ENCODE measurements at places on chromosomes 4 and X. TPM values are rescaled to one million over a fixed set of nuclear protein-coding genes. Genes with fewer than 3 reads are reported as not detected.
A peak's percentile ranks its signal among the peaks of the same experiment; 100 is the strongest.

Gene LRRC66
- total RNA-seq = 0.30 TPM

Gene ZC4H2
- total RNA-seq = 10.1 TPM

Gene ASB9
- total RNA-seq = 0.20 TPM

Gene ZMAT1
- total RNA-seq = 14.0 TPM

Gene NSG1
- 85.7 TPM for total RNA-seq

Gene PRPS1
- total RNA-seq = 40.9 TPM

Gene MAN2B2
- total RNA-seq = 41.9 TPM

Gene PSAPL1
- total RNA-seq = not detected

Gene NXF2
- total RNA-seq = not detected

Gene HTR2C
- not detected for total RNA-seq

Gene C4orf36
- not detected for total RNA-seq

Gene PRDM8
- 14.3 TPM for total RNA-seq

DNA sequence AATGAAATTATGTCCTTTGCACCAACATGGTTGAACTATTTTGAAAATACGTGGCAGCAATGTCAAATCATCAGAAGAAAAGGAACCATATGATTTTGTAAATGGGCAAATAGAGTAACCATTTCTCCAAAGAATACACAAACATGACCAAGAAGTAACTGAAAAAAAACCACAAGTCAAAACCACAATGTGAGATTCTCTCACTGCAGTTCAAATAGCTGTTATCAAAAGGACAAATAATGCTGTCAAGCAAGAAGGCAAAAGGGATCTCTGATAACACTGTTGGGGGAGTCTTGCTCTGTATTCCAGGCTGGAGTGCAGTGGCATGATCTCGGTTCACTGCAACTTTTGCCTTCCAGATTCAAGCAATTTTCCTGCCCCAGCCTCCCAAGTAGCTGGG, 280.8 kb upstream of the ZCCHC13 start:
- no peak overlapping the region for H3K4me3 ChIP-seq
- no peaks in the 10 kb centered on the region for H3K27me3 ChIP-seq
- H3K36me3 ChIP-seq = no peaks in the 10 kb centered on the region
- H3K27ac ChIP-seq = no peak overlapping the region
- no peaks in the 10 kb centered on the region for H3K4me1 ChIP-seq

DNA sequence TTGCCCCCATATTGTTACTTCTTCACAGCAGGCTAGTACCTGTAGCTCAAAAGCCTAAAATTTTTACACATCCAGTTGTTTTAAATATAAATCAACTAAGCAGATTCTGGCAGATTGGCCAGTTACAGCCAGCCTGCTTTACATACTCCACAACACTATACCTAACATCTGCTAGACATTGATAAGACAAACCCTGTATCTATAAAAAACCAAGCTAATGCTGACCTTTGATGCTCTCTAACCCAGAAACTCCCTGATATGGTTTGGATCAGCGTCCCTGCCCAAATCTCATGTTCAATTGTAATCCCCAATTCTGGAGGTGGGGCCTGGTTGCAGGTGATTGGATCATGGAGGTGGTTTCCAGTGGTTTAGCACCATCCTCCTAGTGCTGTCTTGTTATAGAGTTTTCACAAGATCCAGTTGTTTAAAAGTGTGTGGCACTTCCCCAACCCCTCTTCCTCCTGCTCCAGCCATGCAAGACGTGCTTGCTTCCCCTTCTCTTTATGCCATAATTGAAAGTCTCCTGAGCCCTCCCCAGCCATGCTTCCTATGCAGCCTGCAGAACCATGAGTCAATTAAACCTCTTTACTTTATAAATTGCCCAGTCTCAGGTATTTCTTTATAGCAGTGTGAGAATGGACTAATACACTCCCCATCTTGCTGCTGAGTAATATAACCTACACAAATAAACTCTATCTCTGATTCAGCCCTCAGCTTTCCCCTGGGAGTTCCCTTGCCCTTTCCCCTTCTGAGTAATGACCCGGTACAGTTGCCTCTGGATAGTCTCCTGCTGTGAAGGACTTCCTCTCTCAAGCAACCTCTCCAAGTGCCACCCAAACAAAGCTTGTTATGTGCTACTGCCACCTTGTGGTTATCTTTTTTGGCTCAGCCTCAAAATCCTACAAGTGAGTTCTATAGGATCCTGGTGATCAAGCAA, 39.6 kb downstream of the ZCCHC13 start:
- H3K36me3 ChIP-seq = no peaks in the 10 kb centered on the region

DNA sequence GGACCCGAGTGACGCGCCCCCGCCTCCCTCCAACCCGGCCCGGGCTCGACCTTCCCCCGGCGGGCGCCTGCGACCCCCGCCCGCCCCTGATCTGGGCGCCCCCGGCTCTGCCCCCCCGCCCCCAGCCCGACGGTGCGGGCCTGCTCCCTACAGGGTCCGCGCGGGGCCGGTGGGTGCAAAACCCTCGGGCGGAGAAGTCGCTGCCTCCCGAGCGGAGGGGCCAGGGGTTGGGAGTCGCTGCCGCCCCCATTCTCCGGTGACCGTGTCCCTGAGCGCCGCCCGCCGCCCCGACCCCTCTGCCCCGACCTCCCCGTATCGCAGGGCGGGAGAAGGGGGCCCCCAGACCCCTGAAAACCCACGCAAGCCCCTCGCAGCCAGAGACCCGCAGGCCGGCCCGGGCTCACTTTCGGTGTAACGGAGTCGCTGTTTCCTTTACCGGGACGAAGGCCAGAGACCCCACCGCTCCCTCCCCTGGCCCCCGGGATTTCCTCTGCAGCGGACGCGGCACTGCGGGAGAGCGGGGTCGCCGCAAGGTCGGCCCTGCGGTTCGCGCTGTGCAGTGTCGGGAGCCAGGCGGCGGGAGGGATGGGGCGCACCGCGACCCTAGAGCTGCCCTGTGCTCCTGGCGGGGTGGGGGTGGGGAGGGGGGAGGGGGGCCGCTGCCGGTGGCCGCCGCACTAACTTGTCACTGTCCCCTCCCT, 729 bp upstream of the CPLX1 start:
- no peak for DNase-seq
- H3K27ac ChIP-seq = no peak overlapping the region
- no peaks in the 10 kb centered on the region for H3K4me1 ChIP-seq
- H3K36me3 ChIP-seq = no peaks in the 10 kb centered on the region

GRCh38 chr4:165814256-165815020, 58.6 kb upstream of the TLL1 start:
- no peak overlapping the region for H3K27ac ChIP-seq
- H3K27me3 ChIP-seq = no peaks in the 10 kb centered on the region
- H3K4me1 ChIP-seq = no peaks in the 10 kb centered on the region
- DNase-seq = no peak
- no peaks in the 10 kb centered on the region for H3K36me3 ChIP-seq
- H3K4me3 ChIP-seq = no peak overlapping the region

GRCh38 chr4:113788888-113789287, 27.4 kb upstream of the CAMK2D start:
- H3K4me3 ChIP-seq = no peak overlapping the region
- no peak overlapping the region for H3K27ac ChIP-seq
- no peak for DNase-seq
- no peaks in the 10 kb centered on the region for H3K36me3 ChIP-seq
- no peaks in the 10 kb centered on the region for H3K4me1 ChIP-seq

- no peaks in the 10 kb centered on the region for H3K27me3 ChIP-seq
- no peaks in the 10 kb centered on the region for H3K4me1 ChIP-seq
- no peaks in the 10 kb centered on the region for H3K36me3 ChIP-seq
- no peak overlapping the region for H3K27ac ChIP-seq
- H3K4me3 ChIP-seq = no peak overlapping the region
Measured at GRCh38 chr4:43146198-43146597, 253.7 kb downstream of the GRXCR1 start.

DNA sequence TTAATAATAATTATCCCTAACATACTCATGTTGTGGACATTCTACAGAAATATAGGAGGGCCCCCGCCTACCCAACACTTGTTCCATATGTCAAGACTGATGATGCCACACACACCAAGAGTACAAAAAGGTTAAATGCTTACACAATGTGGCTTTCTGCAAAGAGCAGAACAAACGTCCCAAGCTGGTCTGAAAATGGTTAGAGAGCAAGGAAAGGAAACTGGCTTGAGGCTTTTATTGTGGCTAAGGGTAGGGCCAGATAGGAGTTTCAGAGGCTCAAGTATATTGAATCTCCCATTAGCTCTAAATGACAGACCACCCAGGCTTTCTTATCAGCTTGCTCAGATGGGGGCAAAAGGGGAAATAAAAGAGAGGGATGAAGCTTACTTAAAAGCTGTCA, 134.1 kb upstream of the C1QTNF7 start:
- H3K27ac ChIP-seq = no peak overlapping the region
- no peak for DNase-seq
- H3K4me3 ChIP-seq = no peak overlapping the region
- H3K27me3 ChIP-seq = no peaks in the 10 kb centered on the region
- no peaks in the 10 kb centered on the region for H3K36me3 ChIP-seq
- no peaks in the 10 kb centered on the region for H3K4me1 ChIP-seq

- no peak overlapping the region for H3K4me3 ChIP-seq
- H3K4me1 ChIP-seq = no peaks in the 10 kb centered on the region
- no peaks in the 10 kb centered on the region for H3K36me3 ChIP-seq
- H3K27ac ChIP-seq = no peak overlapping the region
Measured at GRCh38 chr4:158622251-158622650, 49.4 kb downstream of the C4orf46 start.

DNA sequence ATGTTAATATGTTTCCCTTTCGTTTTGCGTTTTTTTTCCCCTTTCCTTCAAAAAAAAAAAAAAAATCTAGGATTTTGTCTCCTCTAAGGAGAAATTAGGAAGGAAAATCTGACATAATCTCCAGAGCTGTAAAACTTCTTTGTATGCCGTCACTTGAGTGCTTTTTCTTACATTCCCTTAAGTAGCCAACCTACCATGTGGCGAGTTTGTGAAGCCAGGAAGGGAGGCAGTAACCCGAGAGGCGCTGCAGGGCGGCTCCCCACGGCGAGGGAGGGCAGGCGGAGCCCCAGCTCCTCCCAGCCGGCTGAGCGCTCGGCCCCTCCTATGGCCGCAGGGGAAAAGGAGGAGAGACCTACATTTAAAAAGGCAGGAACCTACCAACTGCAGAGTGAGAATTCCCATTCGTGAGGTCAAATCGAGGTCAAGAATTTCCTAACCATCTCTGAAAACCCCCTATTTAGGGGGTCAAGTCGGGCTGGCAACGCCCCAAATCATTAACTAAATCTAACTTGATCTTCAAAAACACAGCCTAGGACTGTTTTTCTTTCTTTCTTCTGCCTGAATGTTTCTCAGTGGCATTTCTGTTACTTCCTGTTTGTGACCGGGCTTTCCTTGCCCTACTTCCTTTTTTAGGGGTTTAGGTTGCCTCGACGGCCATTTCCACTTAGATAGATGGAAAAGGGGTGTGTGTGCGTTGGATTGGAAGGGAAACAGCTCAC, 345.1 kb upstream of the KLF3 start:
- peak overlapping the region; percentile 78 for H3K27ac ChIP-seq
- no peaks in the 10 kb centered on the region for H3K27me3 ChIP-seq
- H3K4me1 ChIP-seq = peaks cover 5% of the 10 kb centered on the region

DNA sequence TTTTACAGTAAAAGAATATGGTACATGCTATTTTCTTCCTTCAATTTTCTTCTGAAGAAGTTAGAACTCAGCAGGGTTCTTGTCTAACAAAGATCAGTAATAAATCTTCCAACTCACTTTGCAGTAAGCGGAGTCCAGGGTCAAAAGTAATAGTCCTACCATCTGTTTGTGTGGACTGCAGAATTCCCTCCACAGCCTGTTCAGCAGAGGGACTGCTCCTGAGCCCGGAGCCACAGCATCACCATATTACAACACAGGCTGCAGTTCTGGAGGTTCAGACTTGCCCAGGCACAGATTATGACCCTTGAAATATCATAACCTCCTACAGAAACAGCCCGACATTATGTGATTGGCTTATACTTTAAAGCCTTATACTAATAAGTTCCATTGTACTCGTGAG, 10.3 kb downstream of the FHDC1 start:
- no peak overlapping the region for H3K4me3 ChIP-seq
- no peaks in the 10 kb centered on the region for H3K4me1 ChIP-seq
- H3K27me3 ChIP-seq = no peaks in the 10 kb centered on the region
- no peak overlapping the region for H3K27ac ChIP-seq

DNA sequence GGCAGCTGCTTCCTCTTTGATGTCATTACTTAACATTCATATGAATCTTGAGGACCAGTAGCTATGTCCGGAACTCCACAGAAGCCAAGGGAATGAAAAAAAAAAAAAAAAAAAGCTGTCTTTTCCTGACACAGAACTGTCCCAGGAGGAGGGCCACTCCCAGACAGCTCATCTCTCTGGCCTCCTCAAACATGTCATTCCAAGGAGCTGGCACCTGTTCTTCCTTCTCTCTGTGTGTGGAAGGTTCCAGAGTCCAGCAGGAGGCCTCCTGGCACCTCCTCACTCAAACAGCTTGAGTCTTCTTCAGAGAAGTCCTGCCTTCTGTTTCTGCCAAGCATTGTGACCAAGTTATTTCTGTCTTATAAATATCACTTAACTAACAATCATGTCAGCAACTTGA, 458.5 kb downstream of the AFF2 start:
- H3K4me1 ChIP-seq = no peaks in the 10 kb centered on the region
- no peak overlapping the region for H3K27ac ChIP-seq
- no peaks in the 10 kb centered on the region for H3K36me3 ChIP-seq

DNA sequence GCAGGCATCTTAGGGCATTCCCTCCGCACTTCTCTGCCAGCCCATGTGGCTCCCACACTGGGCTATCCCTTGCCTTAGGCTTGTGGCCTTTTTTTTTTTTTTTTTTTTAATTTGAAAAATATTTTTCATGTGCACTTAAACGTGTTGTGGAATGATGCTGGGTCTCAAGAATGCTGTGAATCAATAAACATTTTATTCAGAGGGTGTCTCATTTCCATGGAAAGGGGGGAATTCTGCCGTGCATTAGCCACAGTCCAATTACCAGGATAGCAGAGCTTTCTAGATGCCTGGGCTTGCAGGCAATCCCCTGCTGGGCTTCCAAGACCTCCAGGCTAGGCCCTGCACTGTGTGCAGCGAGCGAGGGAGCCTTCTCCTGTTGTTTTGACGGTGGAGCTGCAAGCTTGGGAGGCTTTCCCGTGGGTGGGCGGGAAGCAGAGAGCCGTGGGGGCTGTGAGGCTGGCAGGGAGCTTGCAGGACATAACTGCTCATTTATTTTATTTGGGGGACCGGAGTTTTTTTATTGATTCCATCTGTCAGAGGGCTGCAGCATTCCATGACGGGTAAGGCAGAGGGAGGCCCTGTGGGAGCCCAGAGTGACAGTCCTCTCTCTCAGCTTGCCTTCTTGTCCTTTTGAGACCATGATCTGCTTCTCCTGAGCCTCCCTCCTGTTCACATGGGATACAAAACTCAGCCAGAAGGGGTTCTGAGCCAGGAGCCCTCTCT, 2.6 kb upstream of the CPZ start:
- no peaks in the 10 kb centered on the region for H3K27me3 ChIP-seq
- H3K4me1 ChIP-seq = peaks cover 12% of the 10 kb centered on the region
- H3K4me3 ChIP-seq = no peak overlapping the region
- no peaks in the 10 kb centered on the region for H3K36me3 ChIP-seq
- DNase-seq = peak; percentile 31
- no peak overlapping the region for H3K27ac ChIP-seq

GRCh38 chrX:72023071-72023470, 108.6 kb downstream of the RTL5 start:
- no peaks in the 10 kb centered on the region for H3K36me3 ChIP-seq
- no peak overlapping the region for H3K27ac ChIP-seq
- no peak overlapping the region for H3K4me3 ChIP-seq
- no peaks in the 10 kb centered on the region for H3K27me3 ChIP-seq
- no peaks in the 10 kb centered on the region for H3K4me1 ChIP-seq
- DNase-seq = no peak
